Uterus (tissue), 4 donors: ENCODE measurements at places on chromosomes 6 and 20. TPM values are rescaled to one million over a fixed set of nuclear protein-coding genes. Genes with fewer than 3 reads are reported as not detected.

The PPP1R16B gene
- 15.8 TPM for total RNA-seq

DNA sequence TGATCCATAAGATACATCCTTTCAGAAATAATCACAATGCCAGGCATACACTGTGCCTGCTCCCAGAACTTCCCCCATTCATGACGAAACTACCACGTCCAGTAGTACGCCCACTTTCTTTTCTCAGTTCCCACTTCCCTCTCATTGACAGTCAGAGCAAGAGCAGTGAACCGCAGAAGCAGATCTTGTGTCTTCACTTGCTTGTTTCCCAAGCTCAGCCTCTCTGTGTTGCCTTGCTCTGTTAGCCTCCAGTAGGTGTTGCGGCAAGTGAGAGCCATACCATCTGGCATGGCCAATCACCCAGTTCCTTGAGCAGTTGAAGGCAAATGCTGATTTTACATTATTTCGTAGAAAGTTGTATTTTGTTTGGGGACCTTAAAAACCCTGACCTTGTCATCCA is 11.7 kb downstream of the UST start:
- no peaks in the 10 kb centered on the region for H3K4me1 ChIP-seq
- H3K27ac ChIP-seq: no peak overlapping the region
- H3K36me3 ChIP-seq: no peaks in the 10 kb centered on the region
- no peaks in the 10 kb centered on the region for H3K27me3 ChIP-seq

GRCh38 chr6:79797912-79798311 is 149.4 kb downstream of the ELOVL4 start:
- H3K4me3 ChIP-seq: no peak overlapping the region
- no peak for DNase-seq

DNA sequence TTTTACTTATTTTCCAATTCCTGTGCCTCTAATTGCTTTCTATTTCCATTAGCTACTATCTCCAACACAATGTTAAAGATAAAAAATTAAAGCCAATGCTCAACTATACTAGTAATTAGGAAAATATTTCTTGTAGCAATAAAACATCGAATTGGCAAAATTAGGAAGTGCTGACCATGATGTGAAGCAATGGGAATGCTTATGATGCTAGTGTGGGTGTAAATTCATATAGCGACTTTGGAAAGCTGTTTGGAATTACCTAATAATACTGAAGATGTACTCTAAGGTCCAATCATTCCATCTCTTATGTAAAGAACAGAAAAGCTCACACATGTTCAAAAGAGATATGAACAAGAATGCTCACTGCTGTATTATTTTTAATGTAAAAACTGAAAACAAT is 78.2 kb downstream of the UBE3D start:
- no peaks in the 10 kb centered on the region for H3K36me3 ChIP-seq
- H3K4me1 ChIP-seq: peaks cover 5% of the 10 kb centered on the region
- H3K27me3 ChIP-seq: no peaks in the 10 kb centered on the region
- no peak overlapping the region for H3K4me3 ChIP-seq

DNA sequence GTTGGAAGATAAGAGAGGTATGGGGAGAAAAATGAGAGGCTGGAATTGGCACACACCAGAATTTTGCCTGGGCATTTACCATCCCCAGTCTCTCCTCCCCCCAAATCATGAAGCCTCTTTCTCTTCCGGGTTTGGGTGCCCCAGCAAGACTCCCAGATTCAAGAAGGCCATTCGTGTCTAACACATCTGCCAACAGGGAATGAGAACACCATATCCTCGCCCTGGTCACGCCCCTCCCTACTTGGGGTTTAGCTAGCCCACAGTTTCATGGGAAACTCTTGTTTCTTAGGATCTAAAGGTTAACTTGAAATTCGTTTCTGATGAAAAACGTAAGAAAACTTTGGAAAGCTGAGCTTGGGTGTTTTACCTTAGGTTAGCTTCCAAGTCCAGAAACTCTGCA is 105.5 kb upstream of the TMEM170B start:
- no peaks in the 10 kb centered on the region for H3K27me3 ChIP-seq
- peaks cover 9% of the 10 kb centered on the region for H3K4me1 ChIP-seq
- H3K4me3 ChIP-seq: no peak overlapping the region
- peak overlapping the region; percentile 68 for H3K27ac ChIP-seq
- no peak for DNase-seq

GRCh38 chr20:50580016-50580747 is 70.0 kb downstream of the PTPN1 start:
- H3K27ac ChIP-seq: no peak overlapping the region
- no peaks in the 10 kb centered on the region for H3K27me3 ChIP-seq
- no peaks in the 10 kb centered on the region for H3K36me3 ChIP-seq
- H3K4me1 ChIP-seq: no peaks in the 10 kb centered on the region

DNA sequence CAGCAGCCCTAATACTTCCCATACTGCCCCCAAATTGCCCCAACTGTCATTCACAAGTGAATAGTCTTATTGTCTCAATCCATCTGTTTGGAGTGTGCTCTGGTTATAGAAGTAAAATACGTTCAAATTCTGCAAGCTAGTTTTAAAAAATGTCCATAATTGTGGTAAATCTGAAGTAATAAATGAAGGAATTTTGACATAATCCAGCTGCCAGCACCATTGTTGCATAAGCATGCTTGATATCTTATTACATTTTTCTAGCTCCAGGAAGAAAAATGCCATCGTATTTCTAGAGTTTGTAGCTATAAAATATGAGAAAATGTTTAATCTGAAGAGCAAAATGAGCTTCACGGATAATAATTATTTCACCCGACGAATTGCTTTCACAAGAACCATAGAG is 664.7 kb downstream of the RFPL4B start:
- no peaks in the 10 kb centered on the region for H3K36me3 ChIP-seq
- H3K4me1 ChIP-seq: no peaks in the 10 kb centered on the region
- no peak for DNase-seq
- H3K27ac ChIP-seq: no peak overlapping the region
- H3K4me3 ChIP-seq: no peak overlapping the region
